ENCODE measurements at places on chromosomes 1 and 21.

DNA sequence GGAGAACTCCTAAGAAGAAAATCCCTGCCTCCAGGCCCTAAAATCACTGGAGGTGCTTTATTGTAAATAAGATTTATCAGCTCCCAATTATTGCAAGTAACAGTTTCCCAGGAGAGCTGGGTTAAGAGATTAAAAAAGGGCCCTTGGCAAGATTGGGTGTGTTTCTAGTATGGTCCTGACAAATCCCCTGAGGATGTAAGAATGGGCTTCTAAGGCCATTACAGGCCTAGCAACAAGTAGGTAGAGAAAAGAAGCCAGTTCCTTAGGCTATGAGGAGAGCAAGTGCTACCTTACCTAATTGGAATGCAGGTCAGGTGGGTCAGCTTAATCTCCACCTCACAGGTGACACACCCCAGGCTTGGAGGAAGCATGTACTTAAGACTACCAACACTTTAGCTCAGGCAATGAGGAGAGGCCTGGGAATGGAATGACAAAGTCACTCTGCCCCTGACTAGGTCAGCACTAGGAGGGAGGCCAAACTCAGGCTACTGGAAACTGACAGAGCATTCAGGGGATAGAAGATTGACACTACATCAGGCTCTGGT, 6.8 kb upstream of the OTUD7B start:
- no peak for DNase-seq

DNA sequence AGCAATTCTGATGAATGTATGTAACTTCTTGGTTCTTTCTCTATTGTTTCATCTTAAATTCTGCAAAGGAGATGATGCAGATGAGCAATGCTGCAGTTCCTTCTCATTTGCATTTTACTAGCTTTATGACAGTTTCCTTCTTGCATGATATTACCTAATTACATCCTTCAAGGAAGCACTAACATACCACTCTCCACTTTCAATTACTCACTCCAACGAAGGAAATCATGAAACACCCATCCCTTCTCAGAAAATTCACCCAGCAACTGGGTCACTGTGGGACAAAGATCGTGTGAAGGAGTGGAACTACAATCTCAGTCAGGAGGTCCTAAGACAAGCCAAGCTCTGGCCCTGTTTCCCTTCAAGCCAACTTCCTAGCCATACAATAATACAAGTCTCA, 142.3 kb downstream of the CHD1L start:
- no peak for DNase-seq

DNA sequence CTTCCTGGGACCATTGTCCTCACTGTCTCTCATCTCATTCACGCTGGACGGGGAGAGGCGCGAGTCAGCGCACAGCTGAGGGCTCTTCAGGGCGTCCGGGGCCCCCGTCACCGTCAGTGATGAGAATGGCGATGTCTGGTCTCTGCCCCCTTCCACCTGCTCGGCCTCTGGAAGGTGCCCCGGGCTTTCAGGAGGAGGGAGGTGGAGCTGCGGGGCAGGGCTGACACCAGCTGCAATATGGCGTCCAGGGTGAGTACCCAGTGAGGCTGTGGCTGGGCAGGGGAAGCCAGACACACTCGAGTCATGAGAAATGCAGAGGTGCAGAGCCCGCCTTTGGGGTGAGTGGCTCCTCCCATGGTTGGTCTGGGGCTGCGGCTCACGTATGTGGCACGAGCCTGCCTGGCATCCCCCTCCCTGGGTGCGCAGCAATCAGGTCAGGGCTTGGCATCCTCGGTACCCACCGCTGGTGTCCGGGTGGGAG, 15.1 kb downstream of the MORN1 start:
- no peak for DNase-seq

GRCh38 chr1:92310185-92310597, 11.3 kb downstream of the RPAP2 start:
- DNase-seq = no peak

DNA sequence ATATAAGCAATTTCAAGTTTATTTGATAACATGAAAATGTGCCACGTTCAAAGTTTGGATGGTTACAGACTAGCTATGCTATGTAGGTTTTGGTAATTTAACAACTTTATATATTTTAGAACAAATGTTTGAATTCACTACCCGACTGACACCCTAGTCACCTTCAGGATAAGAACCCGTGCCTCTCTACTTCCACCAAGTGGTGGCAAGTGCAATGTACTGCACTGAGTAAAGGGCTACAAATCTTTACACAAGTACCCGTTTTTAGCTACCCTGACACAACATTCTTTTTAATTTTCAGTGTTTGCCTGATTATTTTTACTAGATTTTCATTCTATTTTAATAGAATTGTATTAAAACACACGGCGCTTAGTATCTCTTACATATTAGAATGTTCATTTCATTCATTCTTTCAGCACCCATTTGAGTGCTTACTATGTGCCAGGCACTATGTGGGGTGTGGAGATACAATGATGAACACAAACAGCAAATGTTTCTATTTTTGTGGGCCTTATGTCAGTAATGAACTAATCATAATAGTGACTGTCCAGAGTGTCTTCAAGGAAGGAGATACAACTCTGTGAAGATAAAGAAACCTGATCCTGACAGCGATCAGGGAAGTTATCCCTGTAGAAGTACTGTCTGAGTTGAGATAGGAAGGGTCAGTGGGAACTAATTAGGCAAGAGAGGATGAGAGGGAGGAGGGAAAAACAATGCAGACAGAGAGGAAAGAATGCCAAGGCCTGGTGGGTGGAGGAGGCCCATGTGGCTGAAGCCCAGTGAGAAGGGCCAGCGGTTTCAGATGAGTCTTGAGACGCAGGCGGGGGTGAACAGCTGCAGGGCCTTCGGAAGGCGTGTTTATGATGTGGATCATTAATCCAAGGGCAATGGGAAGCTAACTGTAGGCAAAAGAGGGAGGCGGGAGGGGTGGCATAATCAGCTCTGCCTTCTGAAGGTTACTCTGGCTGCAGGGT, 3.8 kb downstream of the LCA5L start:
- peak; percentile 11 for DNase-seq

GRCh38 chr1:180262628-180263488, 32.8 kb downstream of the LHX4 start:
- no peak for DNase-seq

DNA sequence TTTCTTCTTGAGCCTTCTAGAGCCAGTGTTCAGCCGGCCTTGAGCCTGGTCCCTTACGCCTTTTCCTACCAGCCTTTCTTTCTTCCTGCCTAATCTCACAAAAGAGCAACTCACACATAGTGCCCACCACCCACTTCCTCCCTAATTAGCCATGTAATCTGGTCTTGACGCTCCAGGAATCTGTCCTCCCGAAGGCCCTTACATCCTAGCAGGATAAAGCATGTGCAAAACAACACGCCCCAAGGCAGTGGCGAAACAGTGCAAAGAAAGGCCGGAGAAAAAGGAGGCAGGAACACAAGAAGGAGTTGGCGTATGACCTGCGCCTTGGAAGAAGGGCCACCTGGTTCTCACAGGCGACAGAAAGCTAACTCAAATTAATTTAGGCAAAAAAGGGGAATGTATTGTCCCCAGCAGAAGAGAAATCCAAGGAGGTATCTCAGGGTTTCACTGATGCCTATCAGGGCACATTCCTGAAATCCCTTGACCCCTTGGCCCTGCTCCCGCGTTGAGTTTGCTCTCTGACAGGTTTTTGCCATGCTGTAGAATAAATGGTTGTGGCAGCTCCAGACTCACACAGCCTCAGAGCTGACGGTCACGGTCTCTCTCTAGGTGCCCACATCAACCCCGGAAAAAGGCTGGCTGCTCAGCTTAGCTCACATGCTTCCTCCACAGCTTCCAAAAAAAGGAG, 79.0 kb downstream of the ZNF281 start:
- DNase-seq = no peak

- no peak for DNase-seq
Observed at GRCh38 chr1:1425426-1425752, 4.3 kb upstream of the ANKRD65 start.

DNA sequence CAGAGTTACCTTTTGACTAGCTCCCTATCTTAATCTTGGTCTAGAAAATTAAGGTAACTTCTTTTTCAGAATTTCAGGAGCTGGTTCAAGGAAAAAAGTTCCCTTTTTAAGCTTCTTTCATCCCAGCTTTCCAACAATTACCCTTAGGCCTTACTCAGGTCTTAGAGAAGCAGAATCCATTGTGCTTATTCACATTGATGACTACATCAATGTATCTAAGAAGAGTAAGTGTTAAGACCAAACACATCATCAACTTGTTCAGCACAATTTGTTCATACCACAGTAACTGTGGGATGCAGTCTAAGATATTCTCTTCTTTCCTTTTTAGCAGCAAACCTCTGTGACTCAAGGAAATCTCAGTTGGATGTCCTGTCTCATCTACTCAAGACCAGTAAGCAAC, 4.1 kb downstream of the MRPL9 start:
- DNase-seq = no peak

GRCh38 chr1:26556111-26556510, 26.6 kb downstream of the RPS6KA1 start:
- DNase-seq = no peak

DNA sequence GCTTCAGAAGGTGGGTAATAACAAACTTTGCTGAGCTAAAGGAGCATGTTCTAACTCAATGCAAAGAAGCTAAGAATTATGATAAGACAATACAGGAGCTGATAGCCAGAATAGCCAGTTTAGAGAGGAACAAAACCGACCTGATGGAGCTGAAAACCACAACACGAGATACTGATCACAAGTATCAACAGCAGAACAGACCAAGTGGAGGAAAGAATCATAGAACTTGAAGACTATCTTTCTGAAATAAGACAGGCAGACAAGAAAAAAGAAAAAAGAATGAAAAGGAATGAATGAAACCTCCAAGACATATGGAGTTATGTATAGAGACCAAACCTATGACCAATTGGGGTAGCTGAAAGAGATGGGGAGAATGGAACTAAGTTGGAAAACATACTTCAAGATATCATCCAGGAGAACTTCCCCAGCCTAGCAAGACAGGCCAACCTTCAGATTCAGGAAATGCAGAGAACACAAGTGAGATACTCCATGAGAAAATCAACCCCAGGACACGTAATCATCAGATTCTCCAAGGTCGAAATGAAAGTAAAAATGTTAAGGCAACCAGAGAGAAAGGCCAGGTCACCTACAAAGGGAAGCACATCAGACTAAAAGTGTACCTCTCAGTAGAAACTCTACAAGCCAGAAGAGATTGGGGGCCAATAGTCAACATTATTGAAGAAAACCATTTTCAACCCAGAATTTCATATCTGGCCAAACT, 20.5 kb downstream of the CD84 start:
- DNase-seq = no peak

GRCh38 chr21:46254208-46254975, 25.8 kb upstream of the LSS start:
- DNase-seq = no peak

DNA sequence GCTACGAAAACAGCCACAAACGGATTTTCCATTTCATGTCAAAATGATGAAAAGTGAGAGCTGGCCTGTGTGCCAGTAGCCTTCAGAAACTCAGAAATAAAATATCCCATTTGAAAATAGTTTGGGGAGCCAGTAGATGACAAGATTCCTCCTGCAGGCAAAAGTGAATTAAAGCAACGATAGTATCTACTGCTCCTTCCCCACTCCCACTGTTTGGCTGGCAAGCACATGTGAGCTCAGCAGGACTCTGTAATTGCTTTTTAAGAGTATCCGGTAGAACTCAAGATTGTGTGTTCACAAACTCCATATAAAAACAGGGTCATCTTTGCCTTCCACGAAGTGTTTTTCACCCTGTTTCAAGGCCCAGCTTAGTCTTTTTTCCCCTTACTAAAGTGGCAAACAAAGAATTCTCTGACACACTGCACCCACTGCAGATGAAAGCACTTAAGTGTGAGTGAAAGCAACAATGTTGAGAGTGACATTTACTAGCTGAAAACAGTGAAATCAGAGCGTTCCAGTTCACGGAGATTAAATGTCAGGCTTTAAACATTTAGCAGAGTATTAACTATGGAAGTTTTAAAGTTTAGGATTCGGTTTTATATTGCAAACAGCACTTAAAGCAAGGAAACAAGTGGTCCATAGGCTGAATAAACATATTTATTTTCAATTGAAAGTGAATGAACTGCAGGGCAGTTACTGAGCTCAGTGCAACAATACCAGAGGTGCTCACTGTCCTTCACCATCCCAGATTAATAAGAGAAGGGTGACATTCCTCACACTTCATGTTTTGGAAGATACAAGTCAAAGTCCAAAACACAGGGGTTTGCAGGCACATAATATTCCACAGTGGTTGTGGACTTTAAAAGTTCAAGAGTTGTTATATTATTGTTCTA, 70.0 kb downstream of the ALG14 start:
- no peak for DNase-seq

DNA sequence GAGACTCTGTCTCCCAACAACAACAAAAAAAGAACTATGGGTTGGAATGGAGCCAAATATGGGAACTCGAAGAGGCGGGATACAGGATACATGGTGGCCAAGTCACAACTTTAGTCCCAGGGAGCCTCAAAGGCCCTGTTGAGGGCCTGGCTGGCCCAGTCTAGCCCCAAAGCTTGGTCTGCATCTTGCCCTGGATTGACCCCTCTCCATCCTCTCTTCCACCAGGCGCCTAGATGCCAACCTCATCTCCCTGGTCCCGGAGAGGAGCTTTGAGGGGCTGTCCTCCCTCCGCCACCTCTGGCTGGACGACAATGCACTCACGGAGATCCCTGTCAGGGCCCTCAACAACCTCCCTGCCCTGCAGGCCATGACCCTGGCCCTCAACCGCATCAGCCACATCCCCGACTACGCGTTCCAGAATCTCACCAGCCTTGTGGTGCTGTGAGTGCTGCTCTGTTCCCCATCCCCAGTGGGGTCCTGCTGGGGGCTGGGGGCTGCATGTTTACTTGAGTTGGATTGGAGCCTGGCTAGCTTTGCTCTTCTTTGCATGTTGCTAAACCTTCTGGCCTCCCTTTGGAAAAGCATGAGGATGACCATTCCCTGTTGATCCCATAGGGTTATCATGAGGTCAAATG, 65.5 kb downstream of the UBE2T start:
- no peak for DNase-seq

DNA sequence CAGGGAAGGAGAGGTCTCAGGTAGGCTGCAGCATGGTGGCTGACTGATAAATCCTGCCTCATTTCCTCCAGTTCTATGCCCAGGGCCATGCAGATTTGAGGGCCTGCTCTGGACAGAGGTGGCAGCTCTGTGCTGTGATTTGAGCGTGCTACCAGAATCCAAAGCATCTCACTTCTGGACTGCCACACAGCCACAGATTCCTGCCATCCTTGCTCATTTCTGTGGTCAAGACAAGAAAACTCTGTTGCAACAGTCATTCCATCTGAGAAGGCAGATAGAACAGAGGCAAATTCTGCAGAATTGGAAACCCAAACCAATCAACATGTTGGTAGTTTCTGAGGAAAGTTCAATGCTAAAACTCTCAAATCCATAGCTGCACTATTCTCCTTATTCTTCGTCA, 102.8 kb upstream of the GALNT2 start:
- DNase-seq = no peak

DNA sequence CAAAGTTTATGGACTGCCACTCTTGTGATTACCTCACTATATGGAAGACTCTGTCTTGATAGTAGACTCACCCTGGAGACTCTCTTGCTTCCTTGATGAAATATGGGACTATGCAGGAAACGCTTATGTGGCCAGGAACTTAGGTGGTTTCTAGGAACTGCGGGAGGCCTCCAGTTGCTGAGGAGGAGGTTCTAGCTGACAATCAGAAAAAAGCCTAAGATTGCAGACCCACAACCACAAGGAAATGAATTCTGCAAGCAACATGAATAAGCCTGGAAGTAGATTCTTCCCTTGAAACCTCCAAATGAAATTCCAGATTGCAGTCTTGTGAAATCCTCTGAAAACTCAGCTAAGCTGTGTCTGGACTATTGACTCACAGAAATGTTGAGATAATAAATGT, 88.9 kb upstream of the COL11A1 start:
- DNase-seq = no peak

- no peak for DNase-seq
Observed at GRCh38 chr1:33039840-33040239, 3.2 kb upstream of the AK2 start.

Measured in keratinocyte (primary cell).